ENCODE measurements at places on chromosomes 6 and 20.

GRCh38 chr6:144294016-144294415, 8.9 kb downstream of the UTRN start:
- no peak for DNase-seq

DNA sequence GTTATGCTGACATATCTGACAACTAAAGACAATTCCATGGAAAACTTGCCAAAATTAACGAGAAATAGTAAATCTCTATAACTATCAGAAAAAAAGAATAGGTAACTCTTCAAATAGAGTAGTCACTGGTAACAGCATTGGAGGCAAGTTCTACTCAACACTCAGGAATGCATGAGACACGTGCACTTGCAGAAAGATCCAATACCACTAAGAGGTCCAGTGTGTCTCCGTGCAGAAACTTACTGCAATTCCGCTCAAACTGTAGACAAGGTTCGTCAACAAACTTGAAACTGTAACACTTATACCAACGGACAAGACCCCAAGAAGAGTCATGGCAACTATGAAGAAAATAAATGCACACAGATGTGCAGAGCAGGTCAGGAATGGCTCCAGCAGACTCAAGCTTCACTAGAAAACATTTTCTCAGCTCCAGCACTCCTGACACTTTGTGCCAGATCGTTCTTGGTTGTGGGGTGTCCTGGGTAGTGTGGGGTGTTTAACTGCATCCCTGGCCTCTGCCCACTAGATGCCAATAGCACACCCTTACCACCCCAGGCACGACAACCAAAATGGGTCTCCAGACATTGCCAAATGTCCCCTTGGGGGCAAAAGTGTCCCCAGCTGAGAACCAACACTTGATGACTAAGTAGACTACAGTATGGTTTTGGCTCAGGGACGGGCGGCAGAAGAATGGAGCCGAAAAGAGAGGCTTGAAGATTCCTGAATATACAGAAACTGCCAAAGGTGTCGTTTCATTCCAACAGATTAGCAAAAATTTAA, 134.8 kb downstream of the DTNBP1 start:
- no peak for DNase-seq

GRCh38 chr6:96466147-96466863, 55.3 kb upstream of the UFL1 start:
- DNase-seq, result no peak

GRCh38 chr6:161498359-161498758, 224.5 kb upstream of the AGPAT4 start:
- DNase-seq, result no peak

DNA sequence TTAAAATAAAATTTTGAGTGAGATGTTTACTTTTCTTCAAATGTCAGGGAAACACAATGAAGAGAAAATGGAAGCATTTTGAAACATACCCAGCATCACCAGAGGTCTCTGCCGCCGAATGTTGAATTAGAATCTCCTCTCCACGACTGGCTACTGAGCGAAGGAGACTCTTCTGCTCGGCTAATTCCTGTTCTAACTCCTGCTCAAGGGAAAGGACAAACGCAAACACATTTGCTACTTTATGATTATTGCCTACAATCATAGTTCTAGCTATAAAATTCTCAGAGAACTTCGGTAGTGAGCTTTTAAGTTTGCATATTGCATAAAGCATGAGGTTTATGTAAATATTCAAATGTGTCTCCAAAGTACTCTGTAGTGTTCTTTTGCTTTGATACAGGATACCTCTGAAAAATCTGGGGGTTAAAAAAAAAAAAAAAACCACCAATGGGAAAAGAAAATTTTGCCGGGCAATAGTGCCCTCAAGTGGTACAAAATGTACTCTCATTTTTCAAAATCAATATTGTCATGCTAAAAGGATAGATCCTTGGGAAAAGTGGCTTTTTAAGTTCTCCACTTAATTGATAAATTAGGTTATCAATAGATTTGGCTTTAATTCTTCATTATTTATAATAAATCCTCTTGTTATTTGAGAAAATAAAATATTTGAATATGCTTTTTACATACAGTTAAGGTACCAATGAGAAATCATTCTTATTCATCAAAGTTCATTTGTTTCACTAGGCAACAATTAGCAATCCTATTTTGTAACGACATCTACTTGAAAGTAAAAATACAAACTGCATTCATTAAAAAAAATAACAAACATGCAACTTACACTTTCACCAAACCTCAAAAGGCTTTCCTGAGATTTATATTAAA, 369.0 kb downstream of the SYNE1 start:
- no peak for DNase-seq

DNA sequence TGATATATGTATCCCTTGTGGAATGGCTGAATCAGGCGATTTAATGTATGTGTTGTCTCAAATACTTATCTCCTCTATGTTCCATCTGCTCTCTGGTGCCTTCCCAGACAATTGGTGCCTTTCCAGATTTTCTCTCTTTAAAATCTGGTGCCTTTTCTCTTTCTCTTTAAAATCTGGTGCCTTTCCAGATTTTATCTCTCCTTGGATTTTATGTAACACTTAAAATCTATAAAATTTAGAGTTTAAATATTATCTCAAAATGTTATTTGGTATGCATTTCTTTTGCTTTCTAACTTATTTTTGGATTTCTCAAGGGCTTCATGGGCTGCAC, 116.3 kb downstream of the KIF13A start:
- DNase-seq, result no peak

DNA sequence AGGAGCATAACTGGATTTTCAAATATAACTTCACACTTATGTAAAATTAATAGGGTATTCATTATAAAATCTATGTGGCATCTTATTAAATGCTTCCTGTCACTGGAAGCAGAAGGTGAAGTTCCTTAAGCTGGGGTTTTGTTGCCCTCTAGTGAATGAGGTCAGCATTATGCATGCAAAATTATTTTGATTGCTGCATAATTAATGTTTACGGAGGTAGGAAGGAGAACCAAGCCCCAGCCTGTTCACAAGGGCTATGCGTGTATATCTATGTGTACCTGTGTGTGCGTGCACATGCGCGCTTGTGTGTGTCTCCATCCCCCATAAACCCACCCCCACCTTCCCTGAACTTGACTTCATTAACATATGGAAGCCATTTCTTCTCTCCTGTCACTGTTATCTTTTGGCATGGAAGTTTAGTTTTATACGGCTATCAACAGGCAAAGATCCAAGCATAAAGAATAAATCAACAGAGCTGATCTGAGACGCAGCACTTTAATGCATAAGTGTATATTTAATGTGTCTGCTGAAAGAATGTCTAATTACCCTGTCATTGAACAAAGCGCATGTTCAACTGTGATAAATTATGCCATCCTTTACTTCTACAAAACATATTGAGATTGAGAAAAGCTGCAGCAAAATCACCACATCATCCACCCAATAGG, 90.2 kb upstream of the CDH4 start:
- no peak for DNase-seq

DNA sequence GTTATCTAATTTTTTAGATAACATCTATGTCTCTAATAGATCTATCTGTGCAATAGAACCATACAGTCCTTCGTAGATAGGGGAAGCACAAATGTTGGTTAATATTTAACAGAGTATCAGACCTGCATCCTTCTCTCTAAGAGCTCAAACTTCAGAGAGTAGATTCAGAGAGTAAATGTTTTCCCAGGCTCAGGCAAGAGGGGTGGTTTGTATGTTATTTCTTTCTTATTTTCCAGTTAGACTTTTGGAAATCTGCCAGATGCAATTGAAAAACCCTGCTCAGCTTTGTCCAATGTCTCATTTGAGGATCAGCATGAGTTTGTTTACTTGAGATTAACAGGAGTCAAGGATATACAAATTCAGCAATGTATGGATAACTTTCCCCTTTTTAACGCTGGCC, 361.9 kb downstream of the BCKDHB start:
- no peak for DNase-seq

DNA sequence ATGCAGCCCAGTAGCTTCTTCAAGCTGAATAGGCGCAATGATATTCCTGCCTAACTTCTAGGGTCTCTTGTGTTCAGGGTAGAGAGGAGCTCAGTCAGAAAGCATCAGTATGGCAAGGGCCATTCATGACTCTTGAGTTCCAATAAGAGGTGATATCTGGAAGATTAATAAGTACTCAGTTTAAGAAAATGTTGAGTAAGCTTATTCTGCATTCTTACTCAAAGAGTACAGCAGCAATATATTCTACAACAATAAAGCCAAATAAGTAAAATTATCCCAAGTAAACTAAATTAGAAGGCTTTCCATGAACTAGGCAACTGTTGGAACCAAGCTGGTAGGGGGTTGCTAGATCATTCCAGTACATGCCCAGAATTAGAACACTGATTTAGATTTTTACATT, 303.2 kb downstream of the PACRG start:
- DNase-seq, result no peak

GRCh38 chr6:15357782-15358181, 111.9 kb downstream of the JARID2 start:
- no peak for DNase-seq

All from stimulated activated CD8-positive, alpha-beta memory T cell treated with anti-CD3 and anti-CD28 coated beads, Interleukin-2, amount 100 ng/mL, for 1 hour (primary cell).